ENCODE measurements at places on chromosomes 12 and 14. TPM values are rescaled to one million over a fixed set of nuclear protein-coding genes. Genes with fewer than 3 reads are reported as not detected.

- DNase-seq, result peak; percentile 99
These were observed 33.4 kb upstream of the TXNRD1 start for GRCh38 chr12:104182144-104182543.

- DNase-seq, result no peak
These were observed 11.5 kb downstream of the SYNDIG1L start for GRCh38 chr14:74414403-74415114.

DNA sequence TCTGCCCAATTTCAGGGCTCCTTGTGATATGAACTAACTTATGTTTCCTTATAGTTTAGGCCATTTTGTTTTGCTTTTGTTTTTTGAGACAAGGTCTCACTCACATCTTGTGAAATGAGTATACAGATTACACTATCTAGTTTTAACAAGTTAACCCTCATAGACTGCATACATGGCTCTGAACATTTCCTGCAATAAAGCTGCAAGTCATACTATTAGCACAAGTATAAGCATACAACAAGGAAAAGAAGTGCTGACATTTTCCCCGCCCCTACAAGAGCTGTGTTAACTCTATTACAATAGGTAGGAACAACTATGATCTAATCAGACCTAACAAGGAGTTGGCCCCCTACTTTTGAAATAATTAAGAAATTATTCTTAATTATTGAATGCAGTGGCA lies 35.9 kb downstream of the CCDC177 start:
- no peak for DNase-seq

ARL1 gene
- 122 TPM for total RNA-seq

DNA sequence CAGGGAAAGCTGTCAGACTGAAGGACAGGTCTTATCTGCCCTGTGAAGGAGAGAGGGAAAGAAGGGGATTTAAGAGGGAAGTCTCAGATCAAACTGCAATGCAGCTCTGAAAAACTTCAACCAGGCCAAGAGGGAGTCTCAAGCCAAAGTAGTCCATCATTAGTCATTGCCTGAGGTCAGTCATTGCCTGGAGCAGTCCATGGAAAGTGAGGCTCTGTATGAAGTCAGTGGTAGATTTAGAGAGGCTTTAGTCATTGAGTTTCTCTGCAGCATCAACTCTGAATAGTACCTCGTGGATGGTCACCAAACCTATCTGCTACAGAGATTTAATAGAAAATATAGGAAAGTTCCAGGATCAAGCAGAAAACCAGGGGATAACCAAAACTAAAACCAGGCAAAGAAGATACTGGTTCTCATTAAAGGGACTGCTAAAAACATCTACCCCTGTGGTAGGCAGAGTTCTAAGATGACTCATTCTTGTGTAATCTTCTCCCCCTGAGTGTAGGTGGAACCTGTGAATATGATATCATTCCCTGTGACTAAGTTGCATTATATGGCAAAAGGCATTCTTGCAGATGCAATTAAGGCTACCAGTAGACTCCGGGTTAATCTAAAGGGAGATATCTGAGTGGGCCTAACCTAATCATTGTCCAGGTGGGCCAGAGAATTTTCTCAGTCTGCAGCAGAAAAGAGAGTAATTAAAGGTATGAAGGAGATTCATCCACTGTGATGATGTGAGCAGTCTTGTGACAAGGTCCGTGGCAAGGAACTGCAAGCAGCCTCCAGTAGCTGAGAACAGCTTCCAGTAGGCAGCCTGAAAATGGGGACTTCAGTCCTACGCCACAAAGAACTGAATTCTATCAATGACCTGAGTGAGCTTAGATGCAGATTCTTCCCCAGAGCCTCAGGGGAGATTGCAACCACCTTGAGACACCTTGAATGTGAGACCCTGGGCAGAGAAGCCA lies 123.1 kb downstream of the GALC start:
- DNase-seq, result peak; percentile 79

- DNase-seq, result peak; percentile 1
These were observed 997.8 kb downstream of the NRXN3 start for GRCh38 chr14:79167957-79168356.

DNA sequence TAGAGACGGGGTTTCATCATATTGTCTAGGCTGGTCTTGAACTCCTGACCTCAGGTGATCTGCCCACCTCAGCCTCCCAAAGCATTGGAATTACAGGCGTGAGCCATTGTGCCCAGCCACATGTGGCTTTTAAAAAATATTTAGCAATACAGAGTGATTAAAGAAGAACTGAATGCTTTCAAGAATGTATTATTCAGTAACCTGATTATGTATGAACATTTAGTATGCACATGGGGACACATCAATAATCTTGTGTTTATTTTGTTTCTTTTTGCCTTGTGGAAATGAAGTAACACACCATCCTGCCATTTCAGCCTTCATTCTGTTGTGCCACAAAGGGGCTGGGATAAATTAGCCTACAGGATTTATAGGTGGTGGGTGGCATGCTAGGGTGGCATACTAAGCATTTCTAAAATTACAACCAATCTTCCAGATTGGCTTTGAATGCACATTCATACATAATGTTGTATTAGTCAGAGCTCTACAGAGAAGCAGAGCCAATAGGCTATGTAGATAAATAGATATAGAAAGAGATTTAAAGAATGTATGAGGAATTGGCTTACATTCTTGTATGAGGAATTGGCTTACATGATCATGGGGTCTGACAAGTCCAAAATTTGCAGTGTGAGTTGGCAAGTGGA lies 25.5 kb upstream of the TXNRD1 start:
- peak; percentile 68 for DNase-seq

ADAM21 gene
- total RNA-seq, result 0.25 TPM

- DNase-seq, result no peak
These were observed 38.4 kb downstream of the LRP6 start for GRCh38 chr12:12228402-12228801.

VRTN gene
- not detected for total RNA-seq

DNA sequence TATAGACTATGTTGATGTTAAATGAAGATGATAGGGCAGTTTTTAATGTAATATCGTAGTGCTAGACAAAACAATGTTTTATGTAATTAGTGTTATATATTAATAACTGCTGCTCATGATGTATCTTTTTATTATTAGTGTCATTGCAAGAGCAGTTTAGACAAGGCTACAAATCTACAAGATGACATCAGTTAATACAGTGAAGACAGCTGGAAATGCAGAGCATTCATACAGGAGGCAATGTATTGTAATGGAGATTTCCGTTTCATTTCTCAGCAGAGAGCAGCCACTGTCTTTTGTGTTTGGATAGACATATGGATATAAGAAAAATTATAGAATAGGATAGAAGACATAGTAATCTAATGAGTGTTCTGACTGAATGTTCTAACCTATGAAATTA lies 178.0 kb downstream of the FOXG1 start:
- no peak for DNase-seq

TXNRD1 gene
- total RNA-seq, result 350 TPM

CLEC7A gene
- total RNA-seq, result not detected

DNA sequence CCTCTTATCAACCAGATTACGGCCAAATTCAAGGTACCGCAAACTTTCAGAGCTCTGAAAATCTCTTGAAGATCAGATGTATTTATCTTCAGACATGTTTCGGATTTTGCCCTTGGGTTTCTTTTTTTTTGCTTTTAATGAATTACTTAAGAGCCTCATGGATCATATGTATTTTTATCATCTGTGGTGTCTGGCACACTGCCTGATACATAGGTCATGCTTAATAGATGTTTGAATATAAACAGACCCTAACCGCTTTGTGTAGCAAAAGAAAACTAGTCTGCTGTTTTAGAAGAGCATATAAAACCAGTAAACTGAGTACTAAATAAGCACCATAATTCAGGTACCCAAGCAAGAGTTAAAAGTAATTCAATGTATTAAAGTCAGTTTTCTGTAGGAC lies 20.1 kb upstream of the TBK1 start:
- no peak for DNase-seq

DNA sequence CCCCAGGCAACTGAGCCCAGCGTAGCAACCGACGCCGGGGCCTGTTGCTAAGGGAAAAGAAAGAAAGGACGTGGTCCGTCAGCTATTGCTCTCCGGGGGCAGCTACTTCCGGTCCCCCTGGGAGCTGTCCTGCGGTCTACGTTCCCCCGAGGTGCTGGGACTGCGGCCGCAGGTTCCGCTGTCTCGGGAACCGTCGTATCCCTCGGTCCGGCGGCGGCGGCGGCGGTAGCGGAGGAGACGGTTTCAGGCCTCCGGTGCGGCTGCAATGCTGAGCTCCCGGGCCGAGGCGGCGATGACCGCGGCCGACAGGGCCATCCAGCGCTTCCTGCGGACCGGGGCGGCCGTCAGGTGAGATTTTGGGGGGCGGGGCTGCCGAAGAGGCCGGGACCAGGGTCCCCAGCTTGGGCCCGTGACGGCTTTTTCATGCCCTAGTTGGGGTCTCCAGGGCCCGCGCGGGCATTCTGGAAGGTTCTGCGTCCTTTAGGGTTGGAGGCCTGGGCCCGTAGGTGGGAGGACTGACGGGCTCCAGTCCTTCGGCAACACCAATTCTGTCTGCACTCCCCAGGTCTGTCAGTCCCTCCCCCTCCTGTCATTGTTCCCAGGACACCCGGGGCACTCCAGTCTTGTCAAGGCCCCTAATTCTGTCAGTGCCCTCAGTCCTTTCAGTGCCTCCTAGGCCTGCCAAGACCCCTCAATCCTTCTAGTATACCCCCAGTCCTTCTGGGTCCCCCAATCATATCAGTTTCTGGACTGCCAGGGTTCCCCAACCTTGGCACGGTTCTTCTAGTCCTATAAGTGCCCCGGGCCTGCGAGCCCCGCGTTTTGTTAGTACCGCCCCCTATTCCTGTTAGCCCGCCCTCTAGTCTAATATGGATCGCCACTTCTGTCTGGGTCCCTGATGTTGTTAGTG lies at the start of gene USP30:
Gene USP30 (plus strand): TSS at position 163 of the 910 bp plus-strand sequence. CDS start 103 bp downstream, at position 266.
- DNase-seq, result peak; percentile 91

GRCh38 chr12:131266591-131267467 lies 313.1 kb downstream of the ADGRD1 start:
- no peak for DNase-seq

DNA sequence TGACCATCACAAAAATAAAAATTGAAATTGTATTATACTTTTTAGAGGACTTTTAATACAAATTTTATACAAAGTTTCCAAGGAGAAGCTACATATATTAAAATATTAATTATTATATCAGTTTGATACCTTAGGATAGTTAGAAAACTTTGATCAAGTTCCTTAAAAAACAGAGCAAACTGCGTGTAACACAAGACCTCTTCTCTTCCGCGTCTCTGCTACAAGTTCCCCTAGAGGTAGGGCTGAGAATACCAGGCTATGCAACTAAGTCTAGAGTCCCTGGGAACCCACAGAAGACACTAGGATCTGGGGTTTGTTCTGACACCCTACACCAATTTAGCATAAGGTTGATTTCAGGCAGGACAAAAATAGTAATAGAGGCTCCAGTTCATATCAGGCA lies 319.0 kb downstream of the FOXG1 start:
- peak; percentile 14 for DNase-seq

ABCD2 gene
- total RNA-seq, result 0.25 TPM

RPS6KA5 gene
- 8.0 TPM for total RNA-seq

DNA sequence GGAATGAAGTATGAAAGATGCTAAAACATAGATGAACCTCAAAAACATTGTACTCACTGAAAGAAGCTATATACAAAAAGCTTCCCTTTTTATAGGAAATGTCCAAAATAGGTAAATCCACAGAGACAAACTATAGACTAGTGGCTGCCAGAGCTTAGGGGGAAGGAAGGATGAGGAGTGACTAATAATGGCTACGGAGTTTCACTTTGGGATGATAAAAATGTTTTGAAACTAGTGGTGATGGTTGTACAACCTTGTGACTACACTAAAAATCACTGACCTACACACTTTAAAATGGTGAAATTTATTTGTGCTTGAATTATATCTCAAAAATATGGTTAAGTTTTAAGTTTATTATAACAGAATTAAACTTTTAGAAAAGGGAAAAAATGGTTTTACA lies 37.1 kb upstream of the AMN1 start:
- no peak for DNase-seq

- no peak for DNase-seq
These were observed 851.8 kb downstream of the TMEM121 start for GRCh38 chr14:106378191-106378590.

DNA sequence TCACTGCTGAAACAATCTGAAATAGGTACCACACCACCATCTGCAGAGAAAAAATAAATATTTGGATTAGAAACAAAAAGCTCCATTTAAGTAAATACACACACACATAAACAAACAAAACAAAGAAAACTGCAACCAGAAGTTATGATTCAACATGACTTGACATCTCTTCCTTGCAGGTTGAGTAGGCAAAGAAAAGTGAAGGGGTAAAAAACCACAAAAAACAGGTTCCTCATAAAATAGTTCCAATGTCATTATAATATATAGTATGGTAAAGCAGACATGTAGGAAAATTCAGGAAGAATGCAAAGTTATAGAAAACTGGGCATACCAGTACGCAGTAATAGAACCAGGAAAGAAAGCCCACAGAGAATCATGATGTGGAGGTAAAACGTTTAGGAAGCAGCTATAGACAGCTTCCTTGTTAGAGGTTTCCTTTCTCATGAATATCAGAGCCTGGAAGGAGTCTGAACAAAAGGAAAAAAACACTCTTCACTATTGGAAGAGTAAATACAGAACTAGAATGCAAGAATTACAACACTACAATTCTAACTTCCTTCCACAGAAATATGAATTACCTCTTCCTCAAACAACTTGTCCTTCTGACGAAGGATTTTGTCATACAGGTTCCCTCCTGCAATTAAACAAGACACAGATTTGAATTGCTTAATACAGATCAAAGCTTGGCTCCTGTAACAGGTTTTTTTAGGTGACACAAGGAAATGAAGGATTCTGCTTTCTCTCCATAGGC lies 6.1 kb downstream of the NEK9 start:
- no peak for DNase-seq

- no peak for DNase-seq
These were observed 141.7 kb downstream of the CCDC59 start for GRCh38 chr12:82216475-82216874.

DNA sequence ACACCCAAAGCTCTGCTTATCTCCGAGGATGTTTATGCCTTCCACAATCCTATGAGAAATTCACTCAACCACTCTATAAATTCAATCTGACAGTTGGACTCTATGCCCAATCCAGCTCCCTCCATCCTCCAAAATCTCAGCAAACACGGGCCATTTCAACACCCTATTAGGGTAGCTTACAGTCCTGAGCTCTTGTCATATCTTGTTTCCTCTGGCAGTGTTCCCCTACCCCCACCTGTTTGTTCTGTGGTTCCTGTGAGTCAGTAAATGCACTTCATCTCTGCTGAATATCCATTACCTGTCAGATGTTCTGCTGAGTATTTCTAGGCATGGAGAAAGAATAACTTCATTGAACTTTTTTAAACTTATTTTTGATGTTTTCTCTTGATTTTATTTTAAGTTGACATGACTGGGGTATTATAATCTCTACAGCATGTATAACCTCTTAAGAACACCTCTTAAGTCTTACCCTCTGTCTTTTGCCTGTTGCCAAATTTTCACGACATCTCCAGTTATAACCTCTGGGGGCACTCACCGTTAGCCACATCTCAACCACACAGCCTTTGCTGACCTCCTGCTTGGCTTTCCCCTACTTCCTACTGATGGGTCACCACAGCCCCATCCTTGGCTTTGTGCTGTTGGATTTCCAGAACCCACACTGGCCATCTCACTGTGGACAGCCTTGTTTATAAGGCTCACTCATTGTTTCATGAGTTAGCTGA lies 317.0 kb upstream of the TMPO start:
- no peak for DNase-seq

All from fibroblast of the aortic adventitia (primary cell).